ENCODE measurements at places on chromosomes 1 and 21.

GRCh38 chr1:89335486-89335885 lies 28.4 kb upstream of the GBP6 start:
- no peak for DNase-seq

DNA sequence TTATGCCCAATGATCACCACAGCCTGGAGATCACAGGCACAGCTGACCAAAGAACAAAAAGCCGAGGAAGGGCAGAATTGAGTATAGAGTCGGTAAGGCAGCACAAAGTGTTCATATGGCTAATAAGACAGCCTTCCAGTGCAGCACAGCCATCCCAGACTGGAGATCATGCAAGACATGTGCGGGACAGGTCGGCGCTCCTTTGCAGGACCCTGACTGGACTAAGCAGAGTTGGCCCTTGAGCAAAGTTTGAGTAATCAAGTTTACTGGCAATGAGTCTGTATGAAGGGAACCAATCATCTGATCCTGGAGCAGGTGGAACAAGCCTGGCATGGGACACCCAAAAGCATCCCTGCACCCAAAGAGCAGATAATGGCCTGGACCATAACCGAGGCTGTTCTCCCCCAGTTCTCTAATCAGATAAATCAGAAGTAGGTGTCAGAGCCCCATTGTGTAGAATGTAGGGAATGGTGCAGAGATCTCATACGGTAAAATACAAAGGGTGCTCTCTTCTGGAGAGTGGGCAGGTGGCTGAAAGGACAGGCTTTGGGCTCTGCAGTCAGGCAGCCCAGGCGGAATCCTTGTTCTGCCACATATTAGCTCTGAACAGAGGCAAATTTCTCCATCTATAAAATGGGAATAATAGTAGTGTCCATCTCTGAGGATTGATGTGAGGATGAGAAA lies 10.7 kb upstream of the DNASE2B start:
- DNase-seq, result no peak

DNA sequence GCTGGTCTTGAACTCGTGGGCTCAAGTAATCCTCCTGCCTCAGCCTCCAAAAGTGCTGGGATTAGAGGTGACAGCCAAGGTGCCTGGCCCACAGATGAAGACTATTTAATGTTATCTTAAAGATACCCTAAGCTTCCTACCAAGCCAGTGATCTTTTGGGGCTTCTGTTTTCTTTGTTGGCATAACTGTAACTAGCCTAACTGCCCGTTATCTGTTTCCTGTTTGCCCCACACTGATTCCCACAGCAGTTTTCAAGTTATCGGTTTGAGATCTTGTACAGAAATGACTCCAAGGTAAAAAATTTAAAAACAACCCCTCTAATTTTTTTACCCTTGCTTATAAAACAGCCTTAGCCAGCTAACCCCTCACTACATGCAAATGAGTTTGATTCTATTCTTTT lies 12.4 kb downstream of the SELL start:
- DNase-seq, result no peak

GRCh38 chr1:103180660-103181059 lies 72.3 kb upstream of the COL11A1 start:
- DNase-seq, result no peak

DNA sequence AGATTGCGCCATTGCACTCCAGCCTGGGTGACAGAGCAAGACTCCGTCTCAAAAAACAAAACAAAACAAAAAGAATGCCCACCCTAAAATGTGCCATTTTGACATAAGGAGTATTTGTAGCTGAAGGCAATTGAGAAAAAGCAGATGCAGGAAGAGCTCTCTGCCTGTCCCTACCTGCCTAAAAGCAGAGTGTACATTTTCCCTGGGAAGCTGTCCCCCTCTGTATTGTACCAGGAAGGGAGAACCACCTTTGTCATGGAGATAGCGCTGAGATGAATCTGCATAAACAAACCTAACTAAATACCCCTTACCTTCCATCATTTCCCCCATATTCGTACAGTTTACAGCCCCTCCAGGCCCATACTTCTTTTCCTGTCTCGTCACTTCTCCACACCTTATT lies 94.4 kb upstream of the SLC45A1 start:
- DNase-seq, result no peak

GRCh38 chr1:197692965-197693364 lies 82.3 kb downstream of the DENND1B start:
- DNase-seq, result no peak

DNA sequence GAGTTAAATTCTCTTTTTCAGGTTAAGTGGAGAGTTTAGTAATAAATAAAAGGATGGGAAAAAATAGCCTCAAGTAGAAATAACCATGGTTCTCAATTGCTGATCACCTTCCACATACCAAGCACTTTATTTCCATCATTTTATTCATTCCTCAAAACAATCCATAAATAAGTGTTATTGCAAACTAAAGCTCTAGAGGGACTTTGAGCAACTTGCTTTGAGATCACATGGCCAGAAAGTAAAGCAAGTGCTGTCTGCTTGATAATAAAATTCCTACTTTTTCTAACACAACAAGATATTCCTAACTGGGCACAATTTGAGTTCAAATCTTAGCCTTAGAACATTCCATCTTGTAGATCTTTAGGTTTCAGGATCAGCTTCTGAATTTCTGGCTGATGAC lies 97.1 kb upstream of the C1orf87 start:
- DNase-seq, result no peak

GRCh38 chr1:66022904-66023620 lies 230.4 kb downstream of the PDE4B start:
- no peak for DNase-seq

GRCh38 chr1:237152506-237153335 lies 110.7 kb downstream of the RYR2 start:
- no peak for DNase-seq

DNA sequence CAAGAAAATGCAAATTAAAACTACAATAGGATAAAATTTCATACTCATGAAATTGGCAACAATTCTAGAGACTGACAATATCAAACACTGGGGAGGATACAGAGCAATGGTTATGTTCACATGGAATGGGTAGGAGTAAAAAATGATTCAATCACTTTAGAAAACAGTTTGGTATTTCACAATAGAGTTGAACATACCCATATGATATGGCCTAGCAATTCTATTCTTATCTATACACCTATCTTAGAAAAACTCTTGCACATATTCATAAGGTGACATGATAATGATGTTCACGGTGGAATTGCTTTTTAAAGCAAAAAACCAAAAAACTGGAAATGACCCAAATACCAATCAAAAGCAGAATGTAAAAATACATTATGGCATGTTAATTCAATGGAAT lies 28.7 kb downstream of the PHC2 start:
- no peak for DNase-seq

- no peak for DNase-seq
Observed at GRCh38 chr1:90850181-90850897, 133.2 kb upstream of the BARHL2 start.

Data from kidney capillary endothelial cell (primary cell).